Activated T-helper 2 cell treated with anti-CD3 and anti-CD28 coated beads, Interferon-gamma antibody, Interleukin-2, Interleukin-4, amounts not matched to agents 10 μg/mL and 5 μg/mL and 100 μg/mL, durations not matched to agents 14 hours and 24 hours and 36 hours (primary cell): ENCODE measurements at places on chromosomes 12 and 14. TPM values are rescaled to one million over a fixed set of nuclear protein-coding genes. Genes with fewer than 3 reads are reported as not detected.

Gene TMPRSS12
- total RNA-seq = not detected in 2 replicates

DNA sequence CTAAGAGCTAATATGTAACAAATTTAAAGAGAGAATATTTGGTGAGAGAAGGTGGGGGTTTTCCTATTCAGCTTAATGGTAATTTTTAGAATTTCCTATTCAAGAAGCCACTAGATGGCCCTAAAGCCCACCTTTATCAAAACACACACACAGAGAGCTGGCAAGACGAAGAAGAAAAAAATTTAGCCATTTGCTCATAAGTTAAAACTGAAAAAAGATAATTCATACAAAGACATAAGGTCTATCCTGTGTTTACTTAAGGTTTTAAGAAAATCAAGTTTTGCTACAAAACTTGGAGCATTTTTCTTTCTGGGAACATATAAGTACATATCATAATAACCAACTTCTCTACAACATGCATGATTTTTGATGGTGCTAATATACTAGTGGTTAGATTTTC, 46.8 kb upstream of the PCED1B start:
- no peaks in the 10 kb centered on the region for H3K36me3 ChIP-seq
- no peak overlapping the region for H3K4me3 ChIP-seq
- H3K27ac ChIP-seq = no peak overlapping the region
- H3K27me3 ChIP-seq = peaks cover 2% of the 10 kb centered on the region

DNA sequence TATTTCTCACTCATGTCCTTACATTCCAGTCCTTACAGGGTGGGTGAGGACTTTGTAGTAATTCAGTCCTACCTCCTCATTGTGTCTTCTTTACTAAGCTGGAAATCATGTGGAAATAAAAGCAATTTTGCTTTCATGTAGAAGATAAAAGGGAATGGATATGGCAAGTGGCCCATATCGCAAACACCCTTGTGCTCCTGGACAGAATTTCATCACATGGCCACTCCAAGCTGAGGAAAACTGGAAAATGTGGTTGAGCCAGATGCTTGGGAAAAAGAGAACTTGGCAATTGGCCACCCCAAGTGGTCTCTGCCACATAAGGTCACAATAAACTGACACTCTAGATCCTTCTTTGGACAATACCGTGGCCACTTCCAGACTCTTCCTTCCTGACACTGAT, 64.2 kb upstream of the IFNG-AS1 start:
- H3K27ac ChIP-seq = no peak overlapping the region
- H3K27me3 ChIP-seq = peaks cover 12% of the 10 kb centered on the region
- no peaks in the 10 kb centered on the region for H3K36me3 ChIP-seq
- H3K4me3 ChIP-seq = no peak overlapping the region
- H3K4me1 ChIP-seq = peaks cover 9% of the 10 kb centered on the region

DNA sequence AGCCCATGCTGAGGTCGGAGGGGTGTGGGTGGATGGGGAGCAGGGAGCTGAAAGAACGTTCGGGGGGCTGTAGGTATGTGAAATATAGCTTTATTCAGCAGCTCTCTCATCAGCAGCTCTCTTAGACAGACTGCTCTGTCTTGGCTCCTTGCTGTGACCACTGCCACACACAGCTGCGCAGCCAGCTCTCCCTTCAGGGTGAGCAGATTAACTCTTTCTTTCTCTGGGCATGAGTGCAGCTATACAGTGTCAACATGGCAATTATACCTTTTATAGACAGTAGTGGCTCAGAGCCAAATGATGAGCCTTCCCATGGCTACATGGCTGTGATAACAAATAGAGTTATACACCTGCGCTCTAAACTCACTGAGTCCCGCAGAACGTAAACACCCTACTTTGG, 137.7 kb upstream of the NEDD1 start:
- H3K4me3 ChIP-seq = no peak overlapping the region
- no peak for DNase-seq
- no peak overlapping the region for H3K27ac ChIP-seq
- H3K36me3 ChIP-seq = no peaks in the 10 kb centered on the region

Gene PTPRB
- total RNA-seq = not detected in 2 replicates

Gene DENND5B
- total RNA-seq = 0.51 and 1.2 TPM in 2 replicates

- H3K36me3 ChIP-seq = no peaks in the 10 kb centered on the region
- H3K27me3 ChIP-seq = no peaks in the 10 kb centered on the region
- H3K4me3 ChIP-seq = no peak overlapping the region
- H3K4me1 ChIP-seq = peaks cover 11% of the 10 kb centered on the region
- no peak overlapping the region for H3K27ac ChIP-seq
These were observed 86.7 kb downstream of the CHGA start for GRCh38 chr14:93009471-93010129.

GRCh38 chr12:116771651-116772050, 33.5 kb downstream of the RNFT2 start:
- no peak for DNase-seq
- H3K4me3 ChIP-seq = no peak overlapping the region
- H3K4me1 ChIP-seq = no peaks in the 10 kb centered on the region

GRCh38 chr14:100422556-100423316, 99.6 kb downstream of the SLC25A47 start:
- H3K36me3 ChIP-seq = no peaks in the 10 kb centered on the region
- no peaks in the 10 kb centered on the region for H3K27me3 ChIP-seq
- no peak overlapping the region for H3K27ac ChIP-seq
- peaks cover 6% of the 10 kb centered on the region for H3K4me1 ChIP-seq

DNA sequence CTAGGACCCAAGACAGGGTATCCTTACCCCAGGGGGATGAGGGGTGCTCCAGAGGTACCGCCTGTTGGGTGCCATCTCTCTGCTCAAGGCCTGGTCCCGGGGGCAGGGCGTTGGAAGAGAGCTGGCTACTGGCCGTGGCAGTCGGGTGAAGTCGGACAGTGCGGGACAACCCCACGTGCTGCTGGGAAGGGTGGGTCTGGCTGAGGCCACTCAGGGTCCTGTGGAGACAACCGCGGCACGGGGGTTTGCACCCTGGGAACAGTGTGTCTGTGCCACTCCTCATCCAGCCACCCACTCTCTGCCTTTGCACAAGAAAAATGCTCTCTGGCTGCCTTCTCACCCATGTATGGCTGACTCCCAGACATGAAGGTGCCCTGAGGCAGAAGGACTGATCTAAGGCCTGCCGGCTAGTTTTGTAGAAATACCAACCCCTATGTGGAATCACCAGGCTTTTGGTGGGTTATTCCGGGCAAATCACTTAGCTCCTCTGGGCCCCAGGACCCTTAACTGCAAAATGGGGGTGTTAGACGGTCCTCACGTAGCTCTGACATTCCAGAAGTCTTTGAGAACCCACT, 56.5 kb downstream of the LTBP2 start:
- H3K36me3 ChIP-seq = no peaks in the 10 kb centered on the region
- peaks cover 9% of the 10 kb centered on the region for H3K27me3 ChIP-seq
- H3K4me3 ChIP-seq = no peak overlapping the region
- no peak overlapping the region for H3K27ac ChIP-seq
- DNase-seq = no peak

Gene SMIM41
- 0.14 and 0.16 TPM in 2 replicates for total RNA-seq

- no peak for DNase-seq
- no peak overlapping the region for H3K27ac ChIP-seq
- peaks cover 4% of the 10 kb centered on the region for H3K27me3 ChIP-seq
- no peak overlapping the region for H3K4me3 ChIP-seq
- H3K36me3 ChIP-seq = no peaks in the 10 kb centered on the region
These were observed 2.5 kb downstream of the CHGA start for GRCh38 chr14:92925446-92925845.

DNA sequence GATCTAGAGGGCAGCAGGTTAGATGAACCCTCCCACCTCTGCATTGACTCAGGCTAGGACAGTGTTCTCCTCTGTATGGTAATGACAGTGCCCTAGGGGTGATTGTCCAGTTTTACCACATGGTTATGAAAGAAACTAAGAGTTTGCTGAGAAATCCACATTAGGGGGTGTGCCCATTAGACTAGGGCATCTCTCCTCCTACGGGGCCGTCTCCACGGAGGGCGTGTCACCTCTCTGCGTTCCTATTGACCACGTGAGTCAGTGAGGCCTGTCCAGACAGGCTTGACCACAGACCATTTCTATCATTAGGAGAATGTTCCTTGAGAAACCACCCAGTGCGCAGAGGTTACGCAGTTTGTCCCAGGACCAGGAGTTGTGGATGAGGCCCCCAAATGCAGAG, 8.3 kb downstream of the MVK start:
- H3K27ac ChIP-seq = no peak overlapping the region
- H3K4me3 ChIP-seq = no peak overlapping the region
- H3K36me3 ChIP-seq = peaks cover 49% of the 10 kb centered on the region
- no peaks in the 10 kb centered on the region for H3K27me3 ChIP-seq
- H3K4me1 ChIP-seq = no peaks in the 10 kb centered on the region

- H3K36me3 ChIP-seq = peaks cover 8% of the 10 kb centered on the region
- H3K27me3 ChIP-seq = no peaks in the 10 kb centered on the region
- H3K27ac ChIP-seq = no peak overlapping the region
- no peak overlapping the region for H3K4me3 ChIP-seq
These were observed 77.0 kb upstream of the FOXN3 start for GRCh38 chr14:89493877-89494634.

Gene OR4L1
- total RNA-seq = not detected in 2 replicates

GRCh38 chr12:5485454-5485853, 53.5 kb downstream of the NTF3 start:
- no peak overlapping the region for H3K4me3 ChIP-seq
- H3K27ac ChIP-seq = no peak overlapping the region
- DNase-seq = no peak
- no peaks in the 10 kb centered on the region for H3K36me3 ChIP-seq
- no peaks in the 10 kb centered on the region for H3K4me1 ChIP-seq

GRCh38 chr14:21033133-21033698, 1.4 kb downstream of the RNASE13 start:
- H3K4me3 ChIP-seq = no peak overlapping the region
- no peak for DNase-seq
- no peak overlapping the region for H3K27ac ChIP-seq
- H3K27me3 ChIP-seq = peaks cover 24% of the 10 kb centered on the region
- H3K4me1 ChIP-seq = no peaks in the 10 kb centered on the region

- no peak for DNase-seq
- H3K4me3 ChIP-seq = no peak overlapping the region
- H3K27ac ChIP-seq = no peak overlapping the region
- H3K27me3 ChIP-seq = peaks cover 57% of the 10 kb centered on the region
These were observed 593.7 kb downstream of the TMEM121 start for GRCh38 chr14:106120101-106120500.

GRCh38 chr12:117421068-117421752, 59.8 kb upstream of the NOS1 start:
- no peak for DNase-seq
- no peak overlapping the region for H3K27ac ChIP-seq
- no peak overlapping the region for H3K4me3 ChIP-seq
- H3K36me3 ChIP-seq = no peaks in the 10 kb centered on the region

DNA sequence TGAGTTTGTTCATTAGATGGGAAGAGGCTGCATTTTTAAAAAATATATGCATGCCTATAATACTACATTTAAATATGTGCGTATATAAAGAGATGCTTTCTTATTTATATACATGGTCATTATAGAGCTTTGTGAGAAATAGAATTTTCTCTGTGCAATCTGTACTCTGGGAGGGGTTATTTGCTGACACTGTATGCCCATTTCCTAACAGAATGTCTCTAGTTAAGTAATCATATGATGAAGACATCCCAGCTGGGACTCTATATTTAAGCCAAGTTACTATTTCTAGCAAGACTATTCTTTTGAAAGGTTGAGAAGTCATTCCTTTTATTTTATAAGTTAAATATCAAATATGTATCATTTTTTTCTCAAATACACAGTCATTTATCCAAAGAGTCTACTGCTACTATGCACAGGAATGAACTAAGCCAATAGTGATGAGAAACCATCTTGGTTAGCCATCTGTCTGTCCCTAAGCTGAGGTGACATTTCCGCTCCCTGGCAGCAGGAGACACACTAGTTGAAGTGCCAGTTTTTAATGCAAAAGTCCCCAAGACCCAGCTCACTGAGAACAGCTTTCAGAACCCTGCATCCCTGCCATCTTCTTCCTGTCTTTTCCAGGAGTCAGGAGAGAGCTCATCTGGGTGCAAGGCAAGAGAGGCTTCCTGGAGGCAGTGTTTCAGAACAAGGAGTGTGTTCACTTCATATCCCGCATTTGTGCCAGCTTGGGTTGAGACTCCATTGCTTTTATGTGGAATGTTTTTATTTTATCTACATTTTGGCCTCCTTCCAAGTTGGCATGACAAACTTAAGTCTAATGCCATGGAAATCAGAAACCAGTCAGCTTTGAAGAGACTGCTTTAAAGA, 69.5 kb downstream of the TMEM132C start:
- no peaks in the 10 kb centered on the region for H3K36me3 ChIP-seq
- no peak overlapping the region for H3K4me3 ChIP-seq
- H3K4me1 ChIP-seq = no peaks in the 10 kb centered on the region
- no peaks in the 10 kb centered on the region for H3K27me3 ChIP-seq

Gene ATP6V1D
- total RNA-seq = 23.6 and 26.8 TPM in 2 replicates

Gene GPR135
- 1.6 and 2.4 TPM in 2 replicates for total RNA-seq

Gene FOXN4
- total RNA-seq = not detected in 2 replicates

Gene SYNDIG1L
- total RNA-seq = not detected in 2 replicates

Gene SSTR1
- not detected in 2 replicates for total RNA-seq

Gene RNFT2
- total RNA-seq = 11.0 and 14.4 TPM in 2 replicates

GRCh38 chr14:76516884-76517283, 140.9 kb downstream of the ESRRB start:
- no peak overlapping the region for H3K27ac ChIP-seq
- H3K4me3 ChIP-seq = no peak overlapping the region
- no peak for DNase-seq
- H3K4me1 ChIP-seq = no peaks in the 10 kb centered on the region
- no peaks in the 10 kb centered on the region for H3K36me3 ChIP-seq

DNA sequence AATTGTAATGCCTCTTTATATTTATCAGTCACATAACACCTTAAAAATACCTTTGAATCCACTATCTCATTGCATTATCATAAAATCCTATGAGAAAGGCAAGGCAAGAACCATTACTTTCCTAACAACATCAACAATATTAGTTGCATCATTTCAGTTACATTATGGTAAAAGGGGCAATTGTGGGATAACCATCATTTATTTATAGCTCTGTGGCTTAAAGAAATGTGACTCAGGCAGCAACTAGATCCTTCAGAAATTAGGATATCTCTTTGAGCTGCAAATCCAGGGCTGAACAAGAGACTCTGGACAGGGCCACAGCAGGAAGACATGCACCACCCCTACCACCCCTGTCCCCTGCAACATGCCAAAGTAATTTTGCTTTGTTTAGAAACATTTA, 36.4 kb downstream of the EPS8 start:
- H3K4me1 ChIP-seq = no peaks in the 10 kb centered on the region
- DNase-seq = no peak
- no peak overlapping the region for H3K4me3 ChIP-seq
- H3K27ac ChIP-seq = no peak overlapping the region

GRCh38 chr12:49649445-49649844, 26.1 kb downstream of the PRPF40B start:
- H3K27me3 ChIP-seq = no peaks in the 10 kb centered on the region
- peaks cover 10% of the 10 kb centered on the region for H3K4me1 ChIP-seq
- no peak overlapping the region for H3K4me3 ChIP-seq
- H3K36me3 ChIP-seq = peaks cover 58% of the 10 kb centered on the region
- no peak overlapping the region for H3K27ac ChIP-seq
- no peak for DNase-seq

- no peak for DNase-seq
- H3K4me1 ChIP-seq = no peaks in the 10 kb centered on the region
These were observed 76.3 kb downstream of the CACNA1C start for GRCh38 chr12:2129076-2129475.

- no peak overlapping the region for H3K27ac ChIP-seq
- no peaks in the 10 kb centered on the region for H3K4me1 ChIP-seq
- H3K36me3 ChIP-seq = no peaks in the 10 kb centered on the region
- no peak overlapping the region for H3K4me3 ChIP-seq
- no peak for DNase-seq
- H3K27me3 ChIP-seq = peaks cover 14% of the 10 kb centered on the region
These were observed 26.6 kb downstream of the JKAMP start for GRCh38 chr14:59510966-59511365.

GRCh38 chr12:52228931-52229330, 4.1 kb upstream of the KRT7 start:
- H3K4me1 ChIP-seq = no peaks in the 10 kb centered on the region
- H3K27me3 ChIP-seq = peaks cover 63% of the 10 kb centered on the region
- H3K36me3 ChIP-seq = no peaks in the 10 kb centered on the region
- no peak for DNase-seq
- no peak overlapping the region for H3K27ac ChIP-seq
